GM12878 (cell line): ENCODE measurements at places on chromosomes 13 and 19. TPM values are rescaled to one million over a fixed set of nuclear protein-coding genes. Genes with fewer than 3 reads are reported as not detected.

- DNase-seq: no peak
Observed at GRCh38 chr13:62085337-62086229, 669.9 kb upstream of the PCDH20 start.

DNA sequence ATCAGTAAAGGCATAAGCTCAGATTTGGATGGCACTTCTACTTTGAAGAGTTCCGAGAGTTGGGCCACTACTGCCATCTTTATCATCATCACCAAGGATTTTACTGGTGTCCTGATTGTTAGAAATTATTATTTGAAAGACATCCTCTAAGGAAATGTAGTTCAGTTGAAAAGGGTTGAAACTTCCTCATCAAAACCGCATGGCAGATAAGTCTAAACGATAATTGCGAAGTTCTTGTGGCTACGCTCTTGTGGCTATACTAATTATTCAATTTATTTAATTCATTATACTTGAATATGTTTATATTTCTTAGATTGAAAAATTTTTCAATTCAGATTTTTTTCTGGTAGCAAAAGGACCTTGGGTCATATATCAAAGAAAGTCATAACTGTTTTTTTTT is 22.4 kb downstream of the TNFRSF19 start:
- no peak for DNase-seq

Gene IGSF23
- polyA plus RNA-seq: not detected in 2 replicates

GRCh38 chr13:106418556-106418955 is 116.9 kb downstream of the EFNB2 start:
- DNase-seq: no peak

GRCh38 chr13:112900226-112900600 is 68.8 kb upstream of the MCF2L start:
- DNase-seq: no peak

- no peak for DNase-seq
Observed at GRCh38 chr13:33109801-33110200, 93.6 kb downstream of the KL start.

Gene C19orf47
- polyA plus RNA-seq: 24.2 and 25.0 TPM in 2 replicates

DNA sequence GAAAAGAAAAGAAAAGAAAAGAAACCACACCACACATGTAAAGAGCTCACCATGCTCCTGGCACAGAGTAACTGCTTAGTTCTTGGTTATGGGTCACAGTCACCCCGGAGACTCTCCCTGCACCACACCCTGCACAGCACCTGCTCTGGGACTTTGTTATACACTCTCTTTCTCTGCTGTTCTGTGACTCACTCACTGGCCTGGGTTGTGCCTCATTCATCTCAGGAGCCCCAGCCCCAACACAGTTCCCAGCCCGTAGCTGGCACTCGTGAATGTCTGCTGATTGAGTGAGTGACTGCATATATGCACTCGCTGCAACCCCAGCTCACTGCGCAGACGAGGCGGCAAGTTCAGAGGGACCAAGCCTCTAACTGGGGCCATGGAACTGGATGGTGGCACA is 22.9 kb upstream of the ZNF507 start:
- DNase-seq: no peak

DNA sequence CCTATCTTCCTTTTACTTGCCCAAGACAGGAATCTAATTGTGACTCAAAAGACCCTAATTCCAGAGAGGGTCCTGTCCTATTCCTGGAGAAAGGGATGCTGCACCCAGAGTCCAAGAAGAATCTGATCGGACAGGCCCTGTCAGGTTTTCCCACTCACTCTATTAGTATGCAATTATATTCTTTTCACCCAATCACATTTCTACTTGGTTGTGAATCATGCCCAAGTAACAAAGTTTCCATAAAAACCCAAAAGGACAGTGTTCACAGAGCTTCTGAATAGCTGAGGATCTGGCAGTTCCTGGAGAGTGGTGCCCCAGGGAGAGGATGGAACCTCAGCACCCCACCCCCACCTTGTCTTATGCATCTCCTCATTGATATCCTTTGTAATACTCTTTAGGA is 135.3 kb upstream of the SLITRK5 start:
- no peak for DNase-seq

Gene LRFN3
- polyA plus RNA-seq: 1.3 and 1.6 TPM in 2 replicates

GRCh38 chr13:99087954-99088491 is 110.2 kb upstream of the DOCK9 start:
- no peak for DNase-seq

GRCh38 chr13:72253754-72254153 is 386.8 kb upstream of the DACH1 start:
- no peak for DNase-seq

- no peak for DNase-seq
Observed at GRCh38 chr13:40527914-40528313, 138.5 kb downstream of the FOXO1 start.

- no peak for DNase-seq
Observed at GRCh38 chr13:109707044-109707741, 79.2 kb downstream of the IRS2 start.
